ENCODE measurements at places on chromosomes 4 and X.

DNA sequence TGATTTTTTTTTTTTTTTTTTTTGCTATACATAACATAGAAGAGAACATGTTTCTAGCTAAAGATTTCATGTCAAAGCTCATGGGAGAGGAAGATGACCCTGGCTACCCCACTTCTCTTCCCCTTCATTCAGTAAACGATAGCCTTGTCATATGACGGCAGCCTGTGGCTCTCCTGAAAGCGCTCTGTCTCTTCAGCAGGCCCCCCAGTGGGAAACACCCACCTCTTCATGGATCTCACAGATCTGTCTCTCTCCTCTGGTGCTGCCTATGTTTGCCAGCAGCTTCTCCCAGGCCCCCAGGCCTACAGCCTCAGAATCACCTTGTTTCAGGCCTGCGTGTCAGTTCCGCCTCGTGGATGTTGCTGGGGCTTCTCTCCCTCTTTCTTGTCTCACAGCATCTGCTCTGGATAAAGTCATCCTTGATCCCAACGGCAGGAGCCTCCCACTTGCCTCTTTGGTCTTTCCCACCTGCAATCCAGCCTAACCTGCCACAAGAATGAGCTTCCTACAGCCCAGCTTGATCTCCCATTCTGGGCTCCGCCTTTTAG, 34.6 kb downstream of the RHOH start:
- no peak for DNase-seq

GRCh38 chrX:120751683-120752082, 121.8 kb upstream of the C1GALT1C1 start:
- peak; percentile 20 for DNase-seq

GRCh38 chrX:149699761-149700160, 12.1 kb upstream of the MAGEA11 start:
- DNase-seq = no peak

GRCh38 chrX:79721234-79721633, 293.3 kb upstream of the TBX22 start:
- DNase-seq = no peak

DNA sequence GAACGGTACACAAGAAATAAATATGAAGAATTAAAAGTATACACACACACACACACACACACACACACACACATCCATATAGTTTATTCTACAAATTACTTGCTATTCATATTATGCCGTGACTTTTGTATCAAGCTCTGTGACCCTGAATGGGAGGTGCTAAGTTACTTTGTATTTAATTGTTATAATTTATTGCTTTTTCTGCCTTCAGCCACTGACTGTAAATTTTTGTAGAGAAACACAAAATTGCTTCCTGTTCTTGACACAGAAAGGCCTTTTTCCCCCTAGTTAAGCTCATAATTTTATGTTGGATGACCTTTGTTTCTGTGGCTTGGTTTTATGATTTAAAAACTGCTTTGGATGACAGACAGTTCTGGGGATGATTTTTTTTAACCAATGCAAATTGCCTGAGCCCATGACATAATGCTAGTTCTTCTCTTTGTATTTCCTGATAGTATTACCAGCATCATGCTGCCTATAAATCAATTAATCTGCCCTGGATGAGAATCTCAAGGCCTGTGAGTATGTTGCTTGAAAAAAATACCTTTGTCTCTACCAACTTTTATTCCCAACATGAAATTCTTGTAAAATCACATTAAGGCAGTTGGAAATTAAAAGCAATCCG, 140.0 kb downstream of the FMR1NB start:
- DNase-seq = no peak

GRCh38 chr4:37892641-37893040, 1.8 kb downstream of the TBC1D1 start:
- DNase-seq = no peak

DNA sequence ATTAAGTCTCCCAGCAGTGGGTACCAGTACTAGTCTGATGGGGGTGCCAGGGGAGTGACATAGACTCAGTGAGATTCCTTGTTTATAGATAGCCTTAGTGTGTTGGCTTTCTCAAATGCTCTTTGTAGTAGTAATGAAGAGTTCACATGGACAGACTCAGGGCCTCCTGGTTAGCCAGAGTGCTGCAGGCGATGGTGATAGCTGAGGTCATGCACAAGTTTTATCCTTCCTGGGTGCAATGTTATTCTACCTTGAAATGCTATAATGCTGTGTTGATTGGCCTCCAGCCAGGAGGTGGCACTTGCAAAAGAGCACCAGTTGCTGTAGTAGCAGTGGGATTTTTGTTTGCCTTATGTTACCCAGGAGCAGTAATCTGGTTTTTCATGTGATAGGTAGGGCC, 35.5 kb upstream of the ADH4 start:
- no peak for DNase-seq

DNA sequence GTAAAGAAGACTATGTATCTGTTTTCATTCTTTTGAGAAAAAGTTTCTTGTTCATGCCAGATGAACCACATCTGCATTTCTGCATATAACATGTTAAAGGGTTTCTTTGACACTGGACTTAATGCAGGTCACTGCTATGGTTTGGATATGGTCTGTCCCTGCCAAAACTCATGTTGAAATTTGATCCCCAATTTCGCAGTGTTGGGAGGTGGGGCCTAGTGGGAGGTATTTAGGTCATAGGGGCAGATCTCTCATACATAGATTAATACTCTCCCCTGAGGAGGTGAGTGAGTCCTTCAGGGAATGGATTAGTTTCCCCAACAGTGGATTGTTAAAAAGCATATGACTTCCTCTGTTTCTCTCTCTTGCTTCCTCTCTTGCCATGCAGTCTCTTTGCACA, 45.9 kb upstream of the TMEM33 start:
- no peak for DNase-seq

- DNase-seq = peak; percentile 48
These were observed 47.8 kb upstream of the SETD7 start for GRCh38 chr4:139603576-139604410.

- DNase-seq = no peak
These were observed 18.8 kb upstream of the TMSB4X start for GRCh38 chrX:12955882-12956703.

- DNase-seq = no peak
These were observed 119.4 kb upstream of the DMD start for GRCh38 chrX:33330798-33331197.

GRCh38 chr4:92234393-92235176, 69.2 kb upstream of the GRID2 start:
- no peak for DNase-seq

- no peak for DNase-seq
These were observed 12.5 kb upstream of the STS start for GRCh38 chrX:7134981-7135380.

DNA sequence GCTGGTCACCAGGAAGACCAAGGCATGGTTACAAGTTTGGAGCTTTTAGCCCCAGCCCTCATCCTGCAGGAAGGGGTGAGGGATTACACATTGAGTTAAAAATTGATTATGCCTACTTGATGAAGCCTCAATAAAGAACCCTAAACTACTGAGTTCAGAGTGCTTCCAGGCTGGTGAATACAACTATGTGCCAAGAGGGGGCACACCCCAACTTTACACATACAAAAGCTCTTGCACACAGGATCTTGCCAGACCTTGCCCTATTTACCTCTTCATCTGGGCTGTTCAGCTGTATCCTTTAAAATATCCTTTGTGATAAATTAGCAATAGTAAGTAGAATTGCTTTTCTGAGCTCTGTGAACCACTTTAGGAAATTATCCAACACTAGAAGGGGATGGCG, 489.3 kb downstream of the INPP4B start:
- DNase-seq = no peak

GRCh38 chr4:66164869-66165268, 494.6 kb upstream of the EPHA5 start:
- no peak for DNase-seq

- DNase-seq = no peak
These were observed 115.1 kb downstream of the PPP3CA start for GRCh38 chr4:101232074-101232776.

DNA sequence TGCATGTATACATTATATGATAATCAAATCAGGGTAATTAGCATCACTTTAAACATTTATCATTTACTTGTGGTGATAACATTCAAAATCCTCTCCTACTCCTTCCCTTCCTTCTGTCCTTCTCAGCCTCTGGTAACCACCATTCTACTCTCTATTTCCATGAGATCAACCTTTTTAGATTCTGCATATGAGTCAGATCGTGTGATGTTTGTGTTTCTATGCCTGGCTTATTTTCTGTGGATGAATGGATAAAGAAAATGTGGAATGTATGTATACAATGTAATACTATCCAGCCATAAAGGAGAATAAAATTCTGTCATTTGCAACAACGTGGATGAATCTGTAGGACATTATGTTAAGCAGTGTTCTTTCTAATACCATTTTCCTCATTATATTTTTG, 123.9 kb downstream of the NAA11 start:
- DNase-seq = no peak

GRCh38 chrX:10444204-10444603, 176.2 kb downstream of the MID1 start:
- DNase-seq = no peak

Measured in NCI-H146 (cell line).